ENCODE measurements at places on chromosomes 13 and 19.

DNA sequence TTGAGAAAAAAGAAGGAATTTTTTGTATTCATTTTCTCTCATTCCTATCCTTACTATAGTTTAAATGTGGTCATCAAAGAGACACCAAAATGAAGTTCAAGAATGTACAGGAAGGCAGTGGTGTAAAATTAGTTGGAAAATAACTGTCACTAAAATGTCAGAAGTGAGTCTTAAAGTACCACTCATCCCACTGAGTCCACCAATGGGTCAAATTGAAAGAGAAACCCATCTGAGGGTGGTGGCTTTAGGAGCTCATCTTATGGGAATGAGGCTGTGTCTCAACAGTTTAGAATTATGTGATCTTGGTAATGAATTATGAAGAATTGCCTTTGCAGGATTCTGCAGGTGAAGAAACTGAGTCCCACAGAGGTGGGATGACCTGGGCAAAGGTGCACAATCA lies 403.5 kb downstream of the FGF9 start:
- DNase-seq: no peak

DNA sequence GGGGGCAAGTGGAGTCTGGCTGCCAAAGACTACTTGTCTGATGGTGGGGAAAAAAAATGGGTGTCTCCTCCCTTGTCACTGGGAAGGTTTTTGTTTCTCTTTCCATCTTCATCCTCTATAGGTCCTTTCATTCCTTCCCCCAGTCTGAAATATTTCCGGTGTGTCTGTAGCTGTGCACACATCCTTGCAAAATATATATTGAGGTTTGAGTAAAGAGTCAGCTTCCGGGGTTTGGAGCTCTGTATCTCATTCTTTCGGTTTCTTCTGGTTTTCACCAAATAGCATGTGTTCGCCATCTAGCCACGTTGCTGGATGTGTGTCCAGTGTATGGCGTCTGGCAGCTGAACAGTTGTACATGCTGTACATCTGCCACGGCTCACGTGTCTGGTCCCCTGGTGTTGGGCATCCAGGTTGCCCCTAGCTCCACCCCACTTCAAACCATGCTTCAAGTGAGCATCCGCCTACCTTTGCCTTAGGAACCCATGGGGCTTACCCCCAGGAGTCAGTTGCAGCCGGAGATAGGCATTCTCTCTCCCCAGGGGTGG lies 142.2 kb downstream of the SIPA1L3 start:
- peak; percentile 59 for DNase-seq

- DNase-seq: no peak
Measured at GRCh38 chr13:98143157-98143553, 261 bp downstream of the FARP1 start.

- no peak for DNase-seq
Measured at GRCh38 chr13:30331331-30331771, 24.0 kb upstream of the KATNAL1 start.

DNA sequence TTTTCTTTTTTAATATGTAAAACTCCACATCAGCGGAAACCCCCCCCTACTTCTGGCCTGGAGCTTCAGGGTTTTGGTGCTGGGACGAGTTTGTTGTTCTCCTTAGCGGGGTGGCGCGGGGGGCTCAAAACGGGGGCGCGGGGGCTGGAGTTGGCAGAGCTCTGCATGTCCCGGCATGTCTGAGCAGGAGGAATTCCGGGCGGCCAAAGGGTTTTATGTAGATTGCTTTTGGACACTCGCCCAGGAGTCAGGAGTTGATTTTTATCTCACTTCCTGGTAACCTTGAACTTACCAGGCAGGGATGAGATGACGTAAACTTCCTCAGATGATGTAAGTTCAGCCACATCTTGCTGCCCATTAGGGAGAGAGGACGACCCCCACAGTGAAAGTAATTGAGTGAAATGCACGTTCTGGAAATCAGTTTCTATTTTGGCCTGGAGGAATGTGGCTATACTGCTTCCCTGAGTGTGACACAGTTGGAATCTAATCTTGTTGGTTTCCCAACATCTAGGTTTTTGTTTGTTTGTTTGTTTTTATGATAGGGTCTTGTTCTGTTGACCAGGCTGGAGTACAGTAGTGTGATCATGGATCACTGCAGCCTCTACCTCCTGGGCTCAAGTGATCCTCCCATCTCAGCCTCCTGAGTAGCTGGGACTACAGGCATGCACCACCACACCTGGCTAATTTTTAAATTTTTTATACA lies 21.0 kb upstream of the GDF15 start:
- DNase-seq: no peak

GRCh38 chr13:95485045-95485517 lies 67.4 kb upstream of the CLDN10 start:
- no peak for DNase-seq

DNA sequence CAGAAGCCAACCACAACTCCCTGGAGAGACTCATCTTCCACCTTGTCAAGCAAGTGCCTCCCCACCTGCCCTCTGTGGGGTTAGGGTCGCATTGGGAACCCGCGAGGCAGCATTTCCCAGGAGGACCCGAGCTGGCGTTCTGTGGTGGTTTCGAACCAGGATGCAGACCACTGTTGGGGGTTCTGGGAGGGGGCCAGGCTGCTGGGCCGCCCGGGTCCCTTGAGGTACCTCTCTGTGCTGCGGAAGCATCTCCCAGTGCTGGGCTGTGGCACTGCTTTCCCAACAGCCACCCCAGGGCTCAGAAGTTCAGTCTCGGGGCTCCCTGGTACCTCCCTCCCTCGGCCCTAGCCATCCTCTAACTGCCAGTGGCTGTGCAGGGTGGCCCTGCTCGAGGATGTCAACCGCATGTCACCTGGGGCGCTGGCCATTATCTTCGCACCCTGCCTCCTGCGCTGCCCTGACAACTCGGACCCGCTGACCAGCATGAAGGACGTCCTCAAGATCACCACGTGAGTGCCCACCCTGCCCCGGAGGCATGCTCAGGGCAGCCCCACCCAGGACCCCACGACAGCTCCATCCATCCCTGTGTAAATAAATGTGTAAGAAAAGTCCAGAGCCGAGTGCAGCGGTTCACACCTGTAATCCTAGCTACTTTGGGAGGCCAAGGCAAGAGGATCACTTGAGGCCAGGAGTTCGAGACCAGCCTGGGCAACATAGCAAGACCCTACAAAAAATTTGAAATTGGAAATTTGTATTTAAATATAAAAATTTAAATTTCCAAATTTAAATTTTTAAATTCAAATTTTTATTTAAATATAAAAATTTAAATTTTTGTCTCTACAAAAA lies 8.2 kb upstream of the USE1 start:
- no peak for DNase-seq

GRCh38 chr19:15584541-15585115 lies 30.4 kb upstream of the CYP4F8 start:
- peak; percentile 86 for DNase-seq

DNA sequence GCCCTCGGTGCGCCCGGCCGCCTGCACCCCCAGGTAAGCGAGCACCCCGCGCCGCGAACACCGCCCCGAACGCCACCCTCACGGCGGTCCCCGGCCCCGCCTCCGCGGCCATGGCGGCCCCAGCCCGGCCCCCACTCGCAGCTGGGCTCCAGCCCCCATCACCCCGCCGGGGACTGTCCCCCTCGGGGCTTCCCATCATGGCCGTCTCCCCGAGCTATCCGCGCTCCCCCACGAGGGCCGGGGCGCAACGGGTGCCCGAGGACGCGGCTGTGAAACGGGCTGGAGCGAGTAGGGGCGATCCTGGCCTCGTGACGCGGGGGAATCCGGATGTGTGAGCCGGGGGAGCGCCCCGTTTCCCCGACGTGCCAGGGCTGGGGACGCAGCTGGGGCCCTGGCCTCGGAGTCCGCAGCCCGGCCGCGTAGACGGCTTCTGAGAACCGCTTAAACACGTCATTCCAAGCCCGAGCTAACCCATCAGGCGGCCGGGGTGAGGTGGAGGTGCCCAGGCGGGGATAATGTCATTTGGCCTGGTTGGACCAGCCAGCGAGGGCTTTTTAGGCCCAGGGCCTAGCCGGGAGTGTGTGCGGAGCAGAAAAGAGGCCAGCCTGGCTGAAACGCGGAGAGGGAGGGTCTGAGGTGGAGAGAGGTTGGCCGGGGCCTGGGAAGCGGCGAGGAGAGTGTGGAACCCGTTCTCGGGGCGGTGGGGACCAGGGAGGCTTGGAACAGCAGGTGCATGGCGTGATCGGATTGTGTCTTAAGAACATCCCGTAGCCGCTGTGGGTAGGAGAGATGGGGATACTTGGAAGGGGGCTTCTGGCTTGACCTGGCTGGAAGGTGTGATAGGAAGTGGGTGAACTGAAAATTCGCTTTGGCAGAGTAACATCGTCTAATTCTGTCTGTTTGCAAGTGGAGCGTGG lies 550 bp downstream of the CERS4 start:
- DNase-seq: peak; percentile 87

- DNase-seq: no peak
Measured at GRCh38 chr19:31783592-31783991, 434.4 kb upstream of the TSHZ3 start.

DNA sequence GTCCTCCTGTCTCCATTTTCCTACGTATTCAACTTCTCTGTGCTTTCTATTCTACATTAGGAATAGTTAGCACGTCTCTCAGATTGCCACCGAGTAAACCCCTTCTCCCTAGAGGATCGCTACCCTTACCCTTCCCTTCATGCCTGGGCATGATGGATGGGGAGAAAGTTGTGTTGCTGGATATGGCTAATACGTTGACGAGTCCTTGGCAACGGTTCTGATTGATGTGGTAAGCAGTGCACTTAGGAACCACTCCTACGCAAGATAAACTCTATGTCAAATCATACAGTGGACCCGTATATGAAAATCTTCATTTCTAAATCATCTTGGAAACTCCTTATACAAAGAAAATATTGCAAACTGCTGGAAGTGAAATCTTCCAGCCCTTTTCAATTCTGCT lies 224.5 kb downstream of the EFNB2 start:
- no peak for DNase-seq

- DNase-seq: no peak
Measured at GRCh38 chr13:67651908-67652465, 421.9 kb upstream of the PCDH9 start.

GRCh38 chr19:43498233-43498842 lies 6.2 kb downstream of the PHLDB3 start:
- DNase-seq: no peak

DNA sequence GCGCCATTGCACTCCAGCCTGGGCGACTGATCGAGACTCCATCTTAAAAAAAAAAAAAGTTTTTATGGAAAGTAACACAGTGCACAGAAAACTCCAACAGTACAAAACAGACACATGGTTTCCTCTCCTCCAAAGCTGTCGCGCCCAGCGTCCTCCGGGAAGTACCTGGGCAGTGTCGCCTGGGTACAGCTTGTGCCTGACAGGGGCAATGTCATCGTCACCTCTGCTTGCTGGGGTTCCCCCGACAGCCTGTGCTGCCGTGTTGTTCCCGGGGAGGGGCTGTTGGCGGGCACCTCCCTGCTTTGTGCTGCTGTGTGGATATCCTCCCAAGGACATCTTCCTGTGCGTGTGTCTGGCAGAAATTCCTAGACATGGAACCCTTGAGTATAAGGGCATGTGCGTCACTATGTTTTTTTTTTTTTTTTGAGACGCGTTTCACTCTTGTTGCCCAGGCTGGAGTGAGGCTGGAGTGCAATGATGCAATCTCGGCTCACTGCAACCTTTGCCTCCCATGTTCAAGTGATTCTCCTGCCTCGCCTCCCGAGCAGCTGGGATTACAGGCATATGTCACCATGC lies 2.4 kb upstream of the F2RL3 start:
- DNase-seq: no peak

GRCh38 chr19:58181902-58182576 lies 822 bp upstream of the ZNF274 start:
- DNase-seq: peak; percentile 60

DNA sequence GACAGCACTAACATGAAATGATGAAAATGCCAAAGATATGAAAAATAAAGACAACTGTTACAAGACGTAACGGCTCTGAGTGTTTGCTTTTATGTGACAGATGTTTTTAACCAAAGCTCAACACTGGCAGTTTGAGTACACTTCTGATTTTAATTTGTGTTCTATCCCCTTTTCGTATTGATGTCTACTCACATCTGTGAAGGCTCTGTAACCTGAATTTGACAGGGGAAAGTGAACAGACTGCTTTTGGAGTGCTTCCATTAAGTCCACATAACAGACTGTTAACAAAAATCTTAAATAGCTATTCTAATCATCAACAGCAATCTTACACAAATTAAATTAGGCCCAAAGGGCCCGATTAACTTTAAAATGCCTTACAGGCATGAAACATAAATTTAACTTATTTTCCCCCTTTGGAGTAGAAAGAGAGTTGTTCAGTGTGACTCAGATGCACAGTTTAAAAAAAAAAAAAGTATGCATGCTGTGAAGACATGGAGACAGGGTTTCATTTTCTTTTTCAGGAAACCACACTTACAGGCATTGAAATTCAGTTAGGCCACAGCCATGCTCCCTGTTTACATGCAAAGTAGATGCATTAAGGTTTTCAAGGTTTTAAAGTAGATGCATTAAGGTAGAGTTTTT lies 16.3 kb upstream of the RNASEH2B start:
- no peak for DNase-seq

DNA sequence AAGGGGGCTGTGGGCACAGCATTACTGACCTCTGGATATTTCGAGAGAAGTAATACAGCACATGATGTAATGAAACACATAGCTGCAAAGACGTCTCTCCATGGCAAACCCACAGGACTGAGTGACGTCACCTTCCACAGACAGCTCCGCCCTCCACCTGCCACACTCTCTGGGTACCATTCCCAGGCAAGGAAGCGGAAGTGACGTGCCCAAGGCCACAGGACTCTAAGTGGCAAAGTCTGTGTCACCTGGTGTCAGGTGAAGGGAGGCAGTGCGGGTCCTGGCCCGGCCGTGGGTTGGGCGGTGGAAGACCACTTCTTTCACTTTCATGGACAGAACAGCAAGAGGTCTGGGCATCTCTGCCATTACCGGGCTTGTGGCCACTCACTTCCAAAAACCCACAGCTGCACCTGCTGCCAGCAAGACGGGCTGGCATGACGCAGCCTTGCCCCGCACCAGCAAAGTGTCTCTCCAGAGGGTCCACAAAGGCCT lies 6.8 kb upstream of the ADPRHL1 start:
- DNase-seq: no peak

DNA sequence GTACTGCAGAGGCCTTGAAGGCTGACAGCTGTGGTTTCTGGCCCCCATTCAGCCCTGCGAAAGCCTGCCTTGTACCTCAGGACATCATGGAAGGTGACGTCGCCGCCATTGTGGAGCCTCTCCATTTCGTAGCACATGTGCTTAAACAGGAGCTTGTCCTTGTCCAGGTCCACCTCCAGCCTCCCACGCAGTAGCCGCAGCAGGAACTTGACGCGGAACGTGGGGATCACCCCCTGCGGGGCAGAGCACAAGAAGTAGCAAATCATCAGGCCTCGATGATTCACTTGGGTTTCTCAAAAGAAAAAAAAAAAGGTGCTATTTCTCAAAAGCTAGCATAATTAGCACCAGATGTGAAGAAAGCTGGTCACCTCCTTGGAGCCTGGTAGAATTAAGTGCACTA lies 351.0 kb downstream of the NALCN start:
- DNase-seq: no peak

GRCh38 chr13:65540175-65540574 lies 1690.0 kb downstream of the PCDH9 start:
- no peak for DNase-seq

- DNase-seq: no peak
Measured at GRCh38 chr13:49503951-49504350, 8.2 kb downstream of the PHF11 start.

GRCh38 chr13:102852556-102852955 lies 6.7 kb downstream of the ERCC5 start:
- no peak for DNase-seq
